ENCODE measurements at places on chromosomes 4 and X.

DNA sequence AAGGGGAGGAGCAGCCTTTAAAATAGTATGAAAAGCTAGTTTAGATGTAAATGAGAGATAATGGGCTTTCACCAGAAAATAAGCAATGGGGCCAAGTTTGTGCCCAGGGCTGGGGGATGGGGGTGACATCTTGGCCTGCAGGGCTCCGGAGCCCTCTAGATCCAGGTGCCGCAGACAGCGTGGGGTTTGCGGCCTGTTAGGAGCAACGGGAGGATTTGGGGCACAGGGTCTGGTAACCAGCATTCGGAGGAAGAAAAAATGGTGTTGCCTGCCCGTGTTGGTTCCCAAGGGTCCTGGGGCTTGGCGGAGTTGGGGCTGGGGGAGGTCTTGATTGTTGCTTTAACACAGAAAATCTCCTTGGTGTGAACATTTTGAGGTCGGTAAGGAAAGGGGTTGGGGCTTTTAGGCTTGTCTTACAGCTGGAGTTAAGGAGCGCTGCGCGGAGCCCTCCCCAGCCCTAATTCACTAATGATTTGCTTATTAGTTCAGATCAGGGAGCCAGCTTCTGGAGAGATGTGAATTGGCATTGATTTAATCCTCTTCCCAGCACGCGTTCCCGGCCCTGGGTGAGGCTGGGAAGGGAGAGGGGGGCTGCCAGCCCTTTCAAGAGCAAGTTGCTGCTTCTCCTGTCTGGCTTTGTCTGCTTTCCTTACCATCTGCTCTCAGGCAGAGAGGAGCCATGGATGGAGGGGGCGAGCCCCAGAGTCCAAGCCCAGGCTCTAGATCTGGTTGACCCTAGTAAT is 443.4 kb downstream of the BCOR start:
- DNase-seq, result no peak

DNA sequence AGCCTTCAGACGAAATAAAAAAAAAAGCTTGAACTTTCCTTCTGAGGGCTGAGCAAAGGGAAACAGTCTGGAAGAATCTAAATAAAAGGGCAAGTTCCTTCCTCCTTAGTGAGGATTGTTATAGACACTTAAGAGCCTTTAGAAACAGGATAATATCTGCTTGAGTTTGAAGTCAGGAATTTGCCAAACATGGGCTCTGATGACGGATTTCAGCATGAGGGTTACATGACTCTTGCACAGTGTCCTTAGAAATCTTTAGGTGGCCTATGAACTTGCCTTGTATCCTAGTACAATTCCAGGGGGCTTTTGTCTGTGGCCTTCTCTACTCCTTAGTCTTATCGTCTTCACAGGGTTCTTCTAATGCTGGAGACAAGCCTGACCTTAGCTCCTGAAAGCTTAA is 94.1 kb downstream of the RLIM start:
- no peak for DNase-seq

DNA sequence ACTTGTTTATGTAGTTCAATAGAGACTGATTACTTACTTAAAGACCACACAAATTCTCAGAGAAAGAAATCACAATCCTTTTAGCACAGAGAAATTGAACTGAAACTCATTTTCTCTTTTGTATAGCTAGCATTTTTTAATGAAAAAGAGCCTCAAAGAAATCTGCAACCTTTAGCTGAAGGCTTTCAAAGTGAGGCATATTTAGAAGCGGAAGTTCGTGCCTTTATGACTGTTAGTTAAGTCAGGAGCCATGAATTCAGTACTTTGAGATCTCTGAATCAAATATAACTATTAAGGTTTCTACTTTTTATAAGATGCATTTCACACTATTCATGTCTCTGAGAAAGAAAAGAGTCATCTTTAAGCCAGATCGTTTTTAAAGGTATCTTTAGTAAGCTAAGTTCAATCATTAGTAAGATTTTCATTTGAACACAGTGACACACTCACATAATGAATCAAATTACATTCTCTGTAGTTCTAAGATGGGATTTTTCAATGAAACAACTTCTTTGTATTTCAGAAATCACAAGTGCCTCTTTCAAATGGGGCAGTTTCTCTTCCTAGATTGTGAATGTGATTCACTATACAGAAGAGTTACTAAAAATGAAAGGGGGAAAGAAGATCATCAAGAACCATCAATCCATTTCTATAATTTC is 61.4 kb downstream of the SMARCA1 start:
- DNase-seq, result no peak

GRCh38 chr4:22802876-22803275 is 110.1 kb downstream of the GBA3 start:
- DNase-seq, result no peak
